Fibroblast of lung (primary cell): ENCODE measurements at places on chromosomes 4 and X.

DNA sequence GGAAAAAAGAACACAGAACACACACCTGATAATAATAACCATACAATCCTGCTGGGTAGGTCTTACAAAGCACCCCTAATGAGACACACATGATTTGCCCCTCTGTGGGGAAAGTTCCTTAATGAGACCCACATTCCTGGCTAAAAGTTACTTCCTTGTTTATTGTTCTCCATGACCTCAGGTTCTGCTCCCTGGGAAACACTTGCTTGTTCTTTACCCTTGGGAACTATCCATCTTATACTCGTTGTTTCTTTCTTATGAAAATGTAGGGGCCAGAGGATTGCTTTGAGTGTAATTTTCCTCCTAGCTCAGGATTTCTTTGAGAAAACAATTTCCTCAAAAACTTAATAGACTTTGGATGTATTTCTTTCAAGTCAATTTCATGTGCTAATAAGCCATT, 52.1 kb upstream of the PCDH10 start:
- DNase-seq = peak; percentile 1

GRCh38 chr4:2045518-2045951, 13.6 kb upstream of the NAT8L start:
- no peak for DNase-seq

DNA sequence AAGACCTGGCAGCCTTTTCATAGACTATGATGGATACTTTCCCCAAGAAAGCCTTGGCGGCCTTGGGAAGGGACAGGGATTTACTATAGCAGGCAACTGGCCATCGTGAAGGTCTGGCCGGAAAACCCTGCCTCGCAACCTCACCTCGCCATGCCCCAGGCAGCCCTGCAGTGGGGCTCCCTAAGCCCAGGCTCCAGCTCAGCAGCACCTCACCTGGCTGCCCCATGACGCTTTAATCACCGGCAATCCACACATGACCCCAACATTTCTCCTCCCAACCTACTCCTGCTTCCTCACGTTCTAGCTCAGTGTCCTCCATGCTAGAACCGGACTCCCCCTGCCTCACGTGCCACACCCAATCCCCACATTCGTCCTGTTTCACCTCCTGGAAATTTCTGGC, 82.4 kb downstream of the NSUN7 start:
- no peak for DNase-seq

DNA sequence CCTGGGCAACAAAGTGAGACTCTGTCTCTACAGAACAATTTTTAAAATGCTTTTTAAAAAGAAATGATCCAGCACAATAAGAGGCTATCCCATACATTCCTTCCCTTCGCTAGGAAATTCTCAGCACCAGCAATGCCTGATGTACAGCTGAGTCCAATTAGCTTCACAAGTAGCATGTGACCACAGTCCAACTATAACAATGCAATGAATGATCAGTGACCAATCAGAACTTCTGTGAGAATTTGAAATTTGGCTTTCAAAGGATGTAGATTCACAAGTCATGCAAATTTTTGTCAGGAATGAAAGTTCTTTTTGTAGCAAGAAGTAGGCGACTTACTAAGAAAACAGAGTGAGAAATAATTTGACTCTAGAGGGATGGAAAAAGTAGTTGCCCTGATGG, 278.5 kb upstream of the UGT8 start:
- no peak for DNase-seq

DNA sequence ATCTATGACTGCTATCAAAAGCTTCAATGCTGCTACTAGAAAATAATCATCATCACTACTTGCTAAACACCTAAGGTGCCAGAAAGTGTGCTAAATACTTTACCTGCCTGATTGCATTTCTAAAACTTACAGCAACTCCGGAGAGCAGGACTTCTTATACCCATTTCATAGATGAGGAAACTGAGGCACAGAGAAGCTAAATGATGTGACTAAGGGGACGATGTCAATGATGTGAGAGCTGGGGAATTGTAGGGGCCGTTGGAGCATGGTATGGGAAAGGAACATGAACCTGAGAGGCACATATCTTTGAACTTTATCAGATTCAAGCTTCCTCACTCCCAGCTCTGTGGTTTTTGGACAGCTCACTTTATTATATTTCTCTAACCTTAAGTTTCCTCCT, 38.7 kb downstream of the CCKAR start:
- DNase-seq = peak; percentile 11

DNA sequence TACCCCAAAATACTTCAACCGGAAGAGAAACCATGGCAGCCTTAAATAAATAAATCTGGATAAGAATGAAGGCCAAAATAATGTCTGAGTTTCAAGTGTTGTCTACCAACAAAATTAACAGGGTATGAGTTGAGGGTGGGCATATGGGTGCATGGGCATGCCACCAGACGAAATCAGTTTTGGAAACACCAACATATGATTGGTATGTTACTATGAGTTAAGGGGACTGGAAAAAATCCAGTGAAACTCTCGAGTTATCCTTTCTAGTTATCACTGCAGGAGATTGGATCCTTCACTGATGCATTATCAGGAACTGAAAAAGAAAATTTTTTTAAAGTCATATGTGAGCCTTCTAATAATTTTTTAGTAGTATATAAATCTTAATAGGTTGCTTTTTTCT, 32.4 kb downstream of the NOCT start:
- DNase-seq = no peak

DNA sequence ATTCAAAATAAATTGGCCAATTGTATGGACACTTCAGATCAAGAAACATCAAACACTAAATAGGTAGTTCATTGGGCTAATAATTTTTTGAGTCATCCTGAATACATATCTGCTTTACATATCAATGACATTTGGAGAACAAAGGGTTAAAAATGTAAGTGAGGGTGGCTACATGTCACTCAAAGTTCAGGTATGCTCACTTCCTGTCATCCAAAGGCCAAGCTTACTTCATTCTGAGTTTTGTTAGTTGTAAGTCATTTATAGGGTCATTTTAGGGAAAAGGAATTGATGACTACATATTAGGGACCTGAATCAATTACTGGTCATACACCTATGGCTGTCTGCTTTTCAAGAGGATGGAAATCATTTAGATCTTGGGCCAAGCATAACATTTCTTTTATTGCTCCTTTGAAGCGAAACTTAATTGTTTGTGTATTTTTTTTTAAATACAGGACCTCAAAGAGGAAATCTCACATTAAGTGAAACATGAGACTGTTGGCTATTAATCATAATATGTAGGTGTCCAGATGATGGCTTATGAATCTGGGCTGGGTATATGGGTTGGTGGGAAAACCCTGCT, 119.2 kb upstream of the LEF1 start:
- DNase-seq = peak; percentile 6

- DNase-seq = no peak
These were observed 33.6 kb upstream of the TADA2B start for GRCh38 chr4:7009564-7009963.

DNA sequence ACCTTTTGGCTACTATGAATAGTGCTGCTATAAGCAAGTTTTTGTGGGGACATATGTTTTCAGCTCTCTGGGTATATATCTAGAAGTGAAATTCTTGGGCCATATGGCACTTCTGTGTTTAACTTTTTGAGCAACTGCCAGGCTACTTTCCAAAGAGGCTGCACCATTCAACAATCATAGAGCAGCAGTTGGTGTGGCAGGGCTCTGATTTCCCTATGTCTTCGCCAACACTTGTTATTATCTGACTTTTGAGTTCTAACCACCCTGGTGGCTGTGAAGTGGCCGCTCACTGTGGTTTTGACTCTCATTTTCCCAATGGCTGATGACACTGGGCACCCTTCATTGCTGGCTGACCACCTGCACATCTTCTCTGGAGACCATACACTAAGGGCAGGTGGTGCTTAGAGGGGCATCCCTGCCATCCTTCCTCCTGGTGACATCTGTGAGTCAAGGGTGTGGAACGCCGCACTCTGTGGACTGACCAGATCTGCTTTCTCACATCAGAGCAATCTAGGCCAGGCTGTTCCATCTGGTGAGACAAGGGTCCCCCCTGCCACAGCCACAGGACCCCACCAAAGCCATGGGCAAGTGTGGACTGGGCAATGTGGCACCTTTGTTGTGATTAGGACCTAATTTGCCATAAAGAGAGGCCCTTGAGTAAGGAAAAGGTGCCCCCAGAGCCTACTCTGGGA, 49.6 kb downstream of the ZFYVE28 start:
- DNase-seq = no peak

DNA sequence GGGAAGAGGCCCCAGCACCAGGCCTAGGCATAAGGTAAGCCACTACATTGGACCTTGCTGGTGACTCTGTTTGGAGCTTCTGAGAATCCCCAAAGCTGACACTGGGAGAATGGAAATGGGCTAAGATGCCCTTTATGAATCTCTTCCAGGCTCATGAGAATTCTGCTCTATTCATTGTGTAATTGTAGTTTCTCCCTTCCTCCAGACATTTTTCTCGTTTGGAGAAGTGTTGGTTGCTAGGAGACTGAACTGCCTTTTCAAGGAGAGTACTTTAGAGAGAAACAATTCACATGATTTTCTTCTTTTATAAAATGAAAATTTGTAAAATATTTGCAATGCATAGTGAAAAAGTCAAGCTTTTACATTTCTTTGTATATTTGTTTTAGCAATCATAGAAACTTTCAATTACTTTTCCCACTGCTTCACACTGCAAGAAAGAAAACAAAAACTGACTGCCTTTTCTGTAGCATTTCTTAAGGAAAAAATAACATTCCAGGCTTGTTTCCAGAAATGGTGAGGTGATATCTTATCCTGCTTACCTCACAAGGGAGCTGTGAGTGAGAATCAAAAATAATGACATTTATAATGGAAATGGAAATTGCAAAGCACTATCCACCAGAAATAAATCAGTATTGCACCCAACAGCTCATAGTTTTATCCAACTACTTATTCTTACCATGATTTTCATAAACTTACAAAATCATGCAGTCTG, 24.9 kb upstream of the DCHS2 start:
- DNase-seq = no peak

GRCh38 chrX:53294024-53294648, 12.8 kb upstream of the IQSEC2 start:
- no peak for DNase-seq

GRCh38 chr4:53205970-53206369, 159.9 kb downstream of the SCFD2 start:
- DNase-seq = peak; percentile 11

- DNase-seq = no peak
These were observed 234.3 kb downstream of the LAS1L start for GRCh38 chrX:65300104-65300809.

DNA sequence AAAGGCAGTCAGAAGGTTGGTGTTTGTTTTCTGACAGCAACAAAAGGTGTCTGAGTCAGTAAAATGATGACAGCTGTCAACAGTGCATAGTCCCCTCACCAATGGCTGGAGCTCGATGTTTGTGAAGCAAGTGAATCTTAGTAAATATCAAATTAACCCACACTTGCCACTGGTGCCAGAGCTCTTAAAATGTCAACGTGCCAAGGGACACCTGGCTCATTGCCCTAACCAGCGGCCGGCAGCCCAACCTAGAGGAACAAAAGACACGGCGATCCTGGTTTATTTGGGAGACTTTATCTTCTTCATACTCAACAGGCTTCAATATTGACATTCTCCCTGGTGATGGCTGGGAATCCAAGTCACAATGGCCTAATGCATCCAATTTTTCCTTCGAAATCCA, 143.4 kb downstream of the CPEB2 start:
- no peak for DNase-seq

DNA sequence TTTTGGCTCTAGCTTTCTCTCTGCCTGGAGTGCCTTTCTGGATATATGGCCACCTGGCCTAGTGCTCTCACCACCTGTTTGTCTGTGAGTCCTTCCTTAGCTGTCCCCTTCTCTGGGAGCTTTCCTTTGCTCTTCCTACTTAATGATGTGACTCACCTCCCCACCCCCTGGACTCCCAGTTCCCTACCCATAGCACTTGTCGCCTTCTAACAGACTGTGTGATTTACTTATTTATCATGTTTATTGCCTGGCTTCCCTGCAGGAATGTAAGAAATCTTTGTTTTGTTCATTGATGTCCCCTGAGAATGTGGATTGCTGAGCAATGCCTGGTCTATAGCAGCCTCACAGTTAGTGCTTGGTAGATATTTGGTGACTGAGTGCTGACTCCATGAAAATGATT, 18.9 kb downstream of the ADD1 start:
- no peak for DNase-seq

- DNase-seq = no peak
These were observed 38.3 kb upstream of the LGI2 start for GRCh38 chr4:25069014-25069413.

DNA sequence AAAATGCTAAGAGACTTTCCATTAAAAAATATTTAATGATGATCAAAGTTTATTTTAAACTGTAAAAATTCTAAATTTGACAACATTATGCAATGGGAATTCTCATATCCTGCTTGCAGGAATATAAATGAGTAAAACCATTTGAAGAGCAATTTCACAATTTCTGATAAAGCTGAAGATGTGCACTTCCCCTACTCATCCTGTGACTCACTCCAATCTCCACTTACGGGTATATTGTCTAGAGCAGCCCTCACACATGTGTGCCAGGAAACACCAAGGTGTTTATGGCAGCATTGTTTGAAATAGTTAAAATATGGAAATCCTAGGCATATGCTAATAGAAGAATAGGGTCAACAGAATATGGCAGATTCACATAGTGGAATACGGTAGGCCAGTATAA, 158.4 kb downstream of the PDHA2 start:
- DNase-seq = no peak

GRCh38 chr4:78155616-78156105, 98.5 kb downstream of the FRAS1 start:
- DNase-seq = peak; percentile 70

DNA sequence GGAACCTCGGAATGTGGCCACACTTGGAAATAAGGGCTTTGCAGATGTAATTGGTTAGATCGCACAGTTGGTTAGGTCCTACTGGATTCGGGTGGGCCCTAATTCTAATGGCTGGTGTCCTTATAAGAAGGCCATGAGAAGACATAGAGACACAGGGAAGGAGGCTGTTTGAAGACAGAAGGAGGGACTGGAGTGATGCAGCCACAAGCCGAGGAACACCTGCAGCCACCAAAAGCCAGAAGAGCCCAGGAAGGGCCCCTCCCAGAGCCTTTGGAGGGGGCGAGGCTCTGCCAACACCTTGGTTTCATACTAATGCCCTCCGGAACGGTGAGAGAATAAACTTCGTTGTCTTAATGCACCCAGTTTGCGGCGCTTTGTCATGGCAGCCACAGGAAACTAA, 47.0 kb downstream of the EVC start:
- DNase-seq = no peak

GRCh38 chr4:119471259-119471658, 149.3 kb upstream of the FABP2 start:
- DNase-seq = no peak
